ENCODE measurements at places on chromosomes 16 and 17.
A peak's percentile ranks its signal among the peaks of the same experiment; 100 is the strongest.

GRCh38 chr17:49381033-49381432, 19.0 kb upstream of the ZNF652 start:
- no peak for DNase-seq

GRCh38 chr17:6913608-6914443, 82.0 kb upstream of the ALOX12 start:
- DNase-seq: no peak

DNA sequence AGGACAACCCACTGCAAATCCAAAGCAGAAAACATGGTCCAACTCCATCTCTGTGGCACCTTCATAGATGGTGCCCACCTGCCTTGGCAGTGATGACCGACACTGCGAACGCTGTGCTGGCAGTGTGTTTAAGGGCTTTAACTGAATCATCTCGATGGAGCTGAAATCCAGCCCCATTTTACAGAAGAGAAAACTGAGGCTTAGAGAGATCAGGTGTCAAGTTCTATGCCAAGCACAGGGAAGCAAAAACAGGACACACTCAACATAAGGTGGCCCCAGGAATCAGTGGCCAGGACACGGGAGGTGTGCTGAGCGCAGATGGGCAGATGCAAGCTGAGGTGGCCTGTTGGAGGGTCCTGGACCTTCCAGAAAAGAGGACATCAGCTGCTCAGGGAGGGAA, 10.7 kb upstream of the TCF25 start:
- no peak for DNase-seq

GRCh38 chr16:73886426-73886825, 410.2 kb upstream of the PSMD7 start:
- no peak for DNase-seq

GRCh38 chr17:38994026-38994425, 26.8 kb upstream of the FBXO47 start:
- DNase-seq: no peak

DNA sequence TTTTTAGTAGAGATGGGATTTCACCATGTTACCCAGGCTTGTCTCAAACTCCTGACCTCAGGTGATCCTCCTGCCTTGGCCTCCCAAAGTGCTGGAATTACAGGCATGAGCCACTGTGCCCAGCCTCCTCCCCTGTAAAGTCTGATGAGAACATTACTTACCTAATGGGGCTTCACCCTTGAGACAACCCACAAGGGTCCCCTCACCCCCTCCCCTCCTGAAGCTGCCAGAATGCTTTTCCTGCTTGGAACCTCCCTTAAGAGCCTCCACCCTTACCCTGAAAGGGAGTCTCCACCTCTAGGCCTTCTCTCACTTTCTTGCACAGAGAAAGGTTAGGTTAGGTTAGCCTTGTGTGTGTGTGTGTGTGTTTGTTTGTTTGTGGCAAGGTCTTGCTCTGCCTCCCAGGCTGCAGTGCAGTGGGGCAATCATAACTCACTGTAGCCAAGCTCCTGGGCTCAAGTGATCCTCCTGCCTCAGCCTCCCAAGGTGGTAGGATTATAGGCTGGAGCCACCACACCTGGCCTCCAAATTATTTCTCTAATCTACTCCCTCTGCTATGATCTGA, 8.9 kb downstream of the SLC5A11 start:
- DNase-seq: no peak

DNA sequence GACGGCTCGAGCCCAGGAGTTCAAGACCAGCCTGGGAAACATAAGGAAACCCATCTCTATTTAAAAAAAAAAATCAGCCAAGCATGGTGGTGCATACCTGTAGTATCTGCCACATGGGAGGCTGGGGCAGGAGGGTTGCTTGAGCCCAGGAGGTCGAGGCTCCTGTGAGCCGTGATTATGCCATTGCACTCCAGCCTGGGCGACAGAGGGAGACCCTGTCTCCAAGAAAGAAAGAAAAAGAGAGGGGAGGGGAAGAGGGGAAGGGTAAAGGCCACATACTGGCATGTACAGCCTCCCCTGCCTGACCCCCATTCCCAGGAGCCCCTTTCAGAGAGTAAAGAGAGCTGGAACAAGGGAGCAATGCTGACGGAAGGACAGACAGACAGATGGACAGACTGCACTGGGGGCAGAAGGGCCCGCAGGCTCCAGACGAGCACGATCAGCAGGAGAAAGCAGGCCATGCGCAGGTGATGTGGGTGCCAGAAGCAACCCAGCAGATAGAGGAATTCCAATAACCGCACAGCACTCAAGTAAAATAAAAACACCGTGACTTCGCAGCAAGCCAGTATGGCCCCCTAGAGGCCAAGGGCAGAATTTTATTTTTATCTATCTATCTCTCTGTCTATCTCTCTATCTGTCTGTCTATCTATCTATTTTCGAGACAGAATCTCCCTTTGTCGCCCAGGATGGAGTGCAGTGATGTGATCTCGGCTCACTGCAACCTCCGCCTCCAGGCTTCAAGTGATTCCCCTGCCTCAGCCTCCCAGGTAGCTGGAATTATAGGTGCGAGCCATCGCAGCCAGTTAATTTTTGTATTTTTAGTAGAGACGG, 27.1 kb upstream of the SNN start:
- DNase-seq: peak; percentile 48

GRCh38 chr17:27893841-27894503, 807 bp upstream of the LYRM9 start:
- no peak for DNase-seq

GRCh38 chr16:924063-924462, 46.7 kb downstream of the LMF1 start:
- no peak for DNase-seq

GRCh38 chr16:47787696-47788095, 326.6 kb downstream of the PHKB start:
- DNase-seq: no peak

- no peak for DNase-seq
Measured at GRCh38 chr16:2968368-2968737, 795 bp upstream of the PAQR4 start.

DNA sequence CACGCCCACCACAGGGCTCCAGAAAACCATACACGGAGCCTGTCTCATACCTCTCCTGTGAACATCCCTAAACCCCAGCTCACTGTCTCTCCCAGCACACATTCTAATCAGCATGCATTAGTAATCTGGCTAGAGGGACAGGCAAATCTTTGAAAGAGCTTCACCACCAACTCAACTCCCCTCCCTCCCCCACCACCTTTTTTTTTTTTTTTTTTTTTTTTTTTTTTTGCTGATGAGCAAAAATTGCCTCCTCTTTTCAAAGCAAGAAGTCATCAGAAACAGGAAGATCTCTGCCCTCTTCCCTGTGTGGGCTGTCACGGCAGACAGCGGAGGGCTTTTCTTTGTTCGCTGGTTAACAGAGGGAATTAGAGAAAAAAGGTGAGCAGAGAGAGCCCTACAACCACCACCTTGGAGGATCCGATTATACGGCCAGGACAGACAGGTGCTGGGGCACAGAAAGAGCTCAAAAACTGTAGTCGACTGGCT, 19.9 kb downstream of the GAS7 start:
- no peak for DNase-seq

DNA sequence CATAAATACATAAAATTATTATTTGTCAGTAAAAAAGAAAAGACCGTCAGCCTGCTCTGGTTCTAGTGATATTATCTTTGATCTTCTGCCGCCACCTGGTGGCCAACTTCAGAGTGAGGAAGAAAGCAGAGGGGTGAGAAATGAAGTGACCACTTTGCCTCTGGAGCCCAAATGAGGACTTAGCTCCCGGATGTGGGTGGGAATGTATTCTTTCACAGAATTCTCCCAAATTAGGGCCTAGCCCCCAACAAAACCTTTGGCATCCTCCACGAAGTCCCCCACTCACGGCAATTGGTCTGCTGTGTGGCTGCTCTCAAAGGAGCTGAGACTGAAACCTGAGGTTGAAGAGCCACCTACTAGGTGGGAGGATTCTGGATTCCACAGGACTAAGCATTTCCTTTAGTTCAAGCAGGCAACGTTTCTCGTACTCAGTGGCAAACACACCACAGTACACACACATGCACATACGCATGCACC, 4.9 kb upstream of the ZNF267 start:
- DNase-seq: no peak

DNA sequence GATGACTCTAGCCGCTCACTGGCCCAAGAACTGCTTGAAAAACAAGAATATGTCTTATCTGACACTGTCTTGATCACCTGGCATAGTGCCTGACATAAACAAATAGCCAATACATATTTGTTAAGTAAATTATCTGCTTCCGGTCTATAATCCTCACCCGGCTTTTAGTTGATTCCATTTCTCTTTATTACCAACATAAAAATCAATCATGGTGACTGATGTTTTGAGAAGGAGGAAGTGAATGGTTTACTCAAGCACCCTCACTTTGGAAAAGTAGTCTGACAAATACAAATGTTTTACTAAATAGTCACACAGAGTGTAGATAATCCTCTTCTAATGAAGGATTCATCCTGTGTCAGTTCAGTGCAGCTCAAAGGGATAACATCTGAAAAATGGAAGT, 47.0 kb downstream of the SKAP1 start:
- no peak for DNase-seq

DNA sequence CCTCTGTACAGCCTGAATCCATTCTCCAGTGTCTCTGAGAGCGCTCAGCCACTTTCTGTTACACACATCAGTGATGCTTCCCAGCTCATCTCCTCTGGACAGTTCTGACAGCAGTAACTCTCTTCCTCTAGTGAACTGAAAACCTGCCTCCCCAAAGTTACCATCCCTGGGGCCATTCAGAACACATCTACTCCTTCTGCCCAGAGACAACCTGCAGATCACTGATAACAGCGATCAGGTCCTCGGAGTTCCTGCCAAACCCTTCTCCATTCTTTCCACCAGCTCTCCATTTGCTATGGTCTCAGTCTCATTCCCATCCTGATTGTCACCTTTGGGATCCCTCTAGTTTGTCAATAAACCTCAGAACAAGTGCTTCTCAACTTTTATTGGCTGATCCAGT, 7.3 kb downstream of the ZZEF1 start:
- no peak for DNase-seq

DNA sequence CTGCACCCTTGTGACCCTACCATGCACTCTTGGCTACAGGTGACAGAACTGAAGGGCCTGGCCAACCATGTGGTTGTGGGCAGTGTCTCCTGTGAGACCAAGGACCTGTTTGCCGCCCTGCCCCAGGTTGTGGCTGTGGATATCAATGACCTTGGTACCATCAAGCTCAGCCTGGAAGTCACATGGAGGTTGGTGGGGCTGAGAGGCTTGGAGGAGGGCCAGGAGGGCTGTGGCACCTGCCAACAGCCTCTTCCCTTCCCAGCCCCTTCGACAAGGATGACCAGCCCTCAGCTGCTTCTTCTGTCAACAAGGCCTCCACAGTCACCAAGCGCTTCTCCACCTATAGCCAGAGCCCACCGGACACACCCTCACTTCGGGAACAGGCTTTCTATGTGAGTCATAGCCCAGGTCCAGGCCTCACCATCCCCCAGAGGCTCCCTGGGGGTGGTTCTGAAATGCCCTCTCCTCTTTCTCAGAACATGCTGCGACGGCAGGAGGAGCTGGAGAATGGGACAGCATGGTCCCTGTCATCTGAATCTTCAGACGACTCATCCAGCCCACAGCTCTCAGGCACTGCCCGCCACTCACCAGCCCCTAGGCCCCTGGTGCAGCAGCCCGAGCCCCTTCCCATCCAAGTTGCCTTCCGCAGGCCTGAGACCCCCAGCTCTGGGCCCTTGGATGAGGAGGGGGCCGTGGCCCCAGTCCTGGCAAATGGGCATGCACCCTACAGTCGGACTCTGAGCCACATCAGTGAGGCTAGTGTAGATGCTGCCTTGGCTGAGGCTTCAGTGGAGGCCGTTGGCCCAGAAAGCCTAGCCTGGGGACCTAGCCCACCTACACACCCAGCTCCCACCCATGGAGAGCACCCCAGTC, 13.0 kb downstream of the RIPOR1 start:
- DNase-seq: no peak

DNA sequence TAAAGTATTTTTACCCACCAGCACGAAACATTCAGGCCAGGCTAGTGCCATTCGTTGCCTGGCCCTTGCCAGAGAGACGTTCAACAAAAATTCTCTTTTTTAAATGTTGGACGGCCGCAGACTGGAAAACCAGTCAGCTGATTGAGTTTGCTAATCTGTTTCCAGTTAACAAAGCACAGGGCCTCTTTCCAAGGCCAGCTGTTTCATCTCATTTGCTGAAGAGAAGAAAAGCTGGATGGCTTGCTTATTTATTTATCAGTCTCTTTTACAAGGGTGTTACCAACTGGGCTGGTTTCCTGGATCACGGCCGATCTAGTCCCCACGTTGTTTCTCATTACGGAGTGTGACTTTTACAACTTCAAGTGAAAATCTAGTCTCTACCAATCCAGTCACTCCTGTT, 418.7 kb upstream of the DYNLRB2 start:
- no peak for DNase-seq

DNA sequence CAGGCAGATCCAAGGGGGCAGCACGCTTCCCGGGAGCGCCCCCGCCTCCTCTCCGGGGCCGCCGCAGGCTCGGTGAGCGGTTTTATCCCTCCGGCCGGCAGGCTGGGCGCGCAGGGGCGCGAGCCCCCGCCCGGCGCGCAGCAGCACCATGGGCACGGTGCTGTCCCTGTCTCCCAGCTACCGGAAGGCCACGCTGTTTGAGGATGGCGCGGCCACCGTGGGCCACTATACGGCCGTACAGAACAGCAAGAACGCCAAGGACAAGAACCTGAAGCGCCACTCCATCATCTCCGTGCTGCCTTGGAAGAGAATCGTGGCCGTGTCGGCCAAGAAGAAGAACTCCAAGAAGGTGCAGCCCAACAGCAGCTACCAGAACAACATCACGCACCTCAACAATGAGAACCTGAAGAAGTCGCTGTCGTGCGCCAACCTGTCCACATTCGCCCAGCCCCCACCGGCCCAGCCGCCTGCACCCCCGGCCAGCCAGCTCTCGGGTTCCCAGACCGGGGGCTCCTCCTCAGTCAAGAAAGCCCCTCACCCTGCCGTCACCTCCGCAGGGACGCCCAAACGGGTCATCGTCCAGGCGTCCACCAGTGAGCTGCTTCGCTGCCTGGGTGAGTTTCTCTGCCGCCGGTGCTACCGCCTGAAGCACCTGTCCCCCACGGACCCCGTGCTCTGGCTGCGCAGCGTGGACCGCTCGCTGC, 832 bp downstream of the CDK5R1 start:
- DNase-seq: no peak

DNA sequence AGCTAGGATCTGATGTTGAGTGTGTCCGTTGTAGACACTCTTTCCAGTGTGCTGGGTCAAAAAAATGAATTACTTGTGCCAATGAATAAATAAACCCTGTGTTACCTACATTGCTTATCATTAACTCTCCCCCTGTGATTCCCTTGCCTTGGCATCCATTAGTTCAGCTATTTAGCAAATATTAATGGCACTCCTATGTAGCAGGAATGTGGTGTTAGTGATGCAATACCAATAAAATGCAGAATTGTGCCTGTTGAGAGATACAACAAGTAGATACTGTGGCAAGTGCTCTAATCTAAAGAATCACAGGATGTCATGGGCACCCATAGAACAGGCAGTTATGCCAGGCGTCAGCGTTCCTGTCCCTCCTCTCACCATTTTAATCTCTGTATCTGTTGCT, 343.2 kb downstream of the PMP22 start:
- no peak for DNase-seq
